ENCODE measurements at places on chromosomes 1 and 21.

DNA sequence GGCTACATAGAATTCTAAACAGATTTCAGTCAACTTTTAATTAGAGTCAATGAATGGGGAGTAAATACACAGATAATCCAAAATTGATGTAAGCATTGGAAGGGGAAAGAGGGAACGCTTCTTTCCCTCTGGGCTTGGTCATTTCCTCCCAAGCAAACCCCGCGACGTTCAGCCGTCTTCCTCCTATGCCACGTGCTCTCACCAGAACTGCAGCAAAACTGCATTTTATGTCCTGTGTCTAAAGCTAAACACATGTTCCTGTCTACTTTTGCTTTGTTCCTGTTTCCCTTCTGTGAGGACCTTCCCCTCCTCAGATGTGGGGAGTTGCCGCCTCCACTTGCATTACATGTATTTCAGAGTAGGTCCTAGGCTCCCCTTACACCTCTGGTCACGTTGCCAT is 27.2 kb downstream of the UTP25 start:
- no peak for DNase-seq

GRCh38 chr1:112265931-112266330 is 130.1 kb upstream of the CTTNBP2NL start:
- DNase-seq, result no peak

- DNase-seq, result no peak
These were observed 1267.0 kb upstream of the NCAM2 start for GRCh38 chr21:19731251-19731650.

- no peak for DNase-seq
These were observed 41.4 kb downstream of the ZMYM1 start for GRCh38 chr1:35120458-35121133.

GRCh38 chr1:231236208-231236591 is 4.8 kb upstream of the GNPAT start:
- no peak for DNase-seq

- DNase-seq, result no peak
These were observed 2.7 kb downstream of the RBM15 start for GRCh38 chr1:110341872-110342331.

GRCh38 chr21:28644762-28645161 is 347.9 kb downstream of the LTN1 start:
- DNase-seq, result peak; percentile 26

DNA sequence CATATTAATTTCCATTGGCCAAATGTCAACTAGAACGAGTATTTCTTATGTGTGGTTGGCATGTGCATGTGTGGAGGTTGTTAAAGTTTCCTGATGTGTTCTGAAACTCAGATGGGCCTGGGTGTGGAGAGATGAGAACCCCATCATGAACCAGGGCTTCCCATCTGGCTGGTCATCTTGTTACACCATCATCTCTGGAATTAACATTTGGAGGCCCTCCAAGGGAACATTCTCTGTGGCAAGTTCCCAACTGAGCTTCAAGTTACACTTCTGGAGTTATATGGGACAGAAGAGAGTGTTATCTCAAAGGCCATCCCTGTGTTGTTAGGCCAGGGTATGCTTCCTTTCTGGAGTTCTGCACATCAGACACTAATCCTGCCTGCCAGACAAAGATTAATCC is 183.6 kb downstream of the TTLL7 start:
- DNase-seq, result no peak

DNA sequence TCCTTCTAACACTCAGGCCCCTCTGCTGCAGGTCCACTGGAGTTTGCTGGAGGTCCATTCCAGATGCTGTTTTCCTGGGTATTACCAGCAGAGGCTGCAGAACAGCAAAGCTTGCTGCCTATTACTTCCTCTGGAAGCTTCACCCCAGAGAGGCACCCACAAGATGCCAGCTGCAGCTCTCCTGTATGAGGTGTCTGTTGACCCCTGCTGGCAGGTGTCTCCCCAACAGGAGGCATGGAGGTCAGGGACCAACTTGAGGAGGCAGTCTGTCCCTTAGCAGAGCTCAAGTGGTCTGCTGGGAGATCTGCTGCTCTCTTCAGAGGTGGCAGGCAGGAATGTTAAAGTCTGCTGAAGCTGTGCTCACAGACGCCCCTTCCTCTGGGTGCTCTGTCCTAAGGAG is 204.8 kb downstream of the FCRL5 start:
- no peak for DNase-seq

DNA sequence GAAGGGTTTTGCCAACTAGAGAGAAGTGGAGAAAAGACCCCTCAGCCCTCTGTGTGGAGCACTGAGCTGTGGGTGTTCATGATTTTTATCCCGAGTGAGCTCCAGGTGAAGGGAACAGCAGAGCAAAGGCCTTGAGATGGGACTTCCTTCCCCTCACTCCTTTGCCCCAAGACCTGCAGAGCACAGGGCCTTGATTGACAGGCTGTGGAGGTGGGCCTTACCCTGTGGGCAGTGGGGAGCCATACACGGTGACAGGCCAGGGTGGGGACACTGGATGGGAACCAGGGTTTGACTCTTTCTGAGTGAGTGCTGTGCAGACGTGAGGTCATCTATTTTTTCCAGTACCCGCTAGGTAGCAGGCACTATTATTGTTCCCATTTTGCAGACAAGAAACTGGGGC is 10.5 kb downstream of the KCNQ4 start:
- DNase-seq, result no peak

DNA sequence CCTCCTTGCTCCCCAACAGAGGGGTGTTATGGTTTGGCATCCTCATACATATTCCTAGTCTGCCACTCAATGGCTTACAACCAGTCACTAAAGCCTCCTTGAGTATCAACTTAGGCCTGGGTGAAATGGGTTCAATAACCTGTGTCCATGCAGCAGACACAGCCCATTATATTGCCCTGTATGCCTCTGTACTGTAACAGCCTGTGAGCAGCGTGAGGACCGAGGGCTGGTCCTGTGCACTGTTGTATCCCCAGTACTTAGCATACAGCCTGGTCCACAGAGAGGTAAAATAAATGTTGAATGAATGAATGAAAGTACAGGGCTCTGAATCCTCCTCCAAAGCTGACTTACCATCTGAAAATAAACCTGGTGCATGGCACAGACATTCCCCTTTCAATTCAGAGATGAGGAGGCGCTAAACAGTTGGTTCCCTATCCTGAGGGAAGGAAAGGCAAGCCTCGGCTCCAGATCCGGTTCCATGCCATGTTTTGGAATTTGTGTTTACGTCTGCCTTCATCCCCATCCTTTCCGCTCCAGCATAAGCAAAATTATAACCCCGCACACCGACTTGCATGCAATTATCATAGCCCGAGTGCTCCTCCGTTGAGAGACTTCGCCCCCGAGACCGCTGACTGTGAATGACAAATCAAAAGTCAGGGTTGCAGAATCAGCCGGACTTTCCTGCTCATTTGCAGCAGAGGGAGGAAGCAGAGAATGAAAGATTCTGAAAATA is 45.0 kb upstream of the DNAJC6 start:
- peak; percentile 46 for DNase-seq

DNA sequence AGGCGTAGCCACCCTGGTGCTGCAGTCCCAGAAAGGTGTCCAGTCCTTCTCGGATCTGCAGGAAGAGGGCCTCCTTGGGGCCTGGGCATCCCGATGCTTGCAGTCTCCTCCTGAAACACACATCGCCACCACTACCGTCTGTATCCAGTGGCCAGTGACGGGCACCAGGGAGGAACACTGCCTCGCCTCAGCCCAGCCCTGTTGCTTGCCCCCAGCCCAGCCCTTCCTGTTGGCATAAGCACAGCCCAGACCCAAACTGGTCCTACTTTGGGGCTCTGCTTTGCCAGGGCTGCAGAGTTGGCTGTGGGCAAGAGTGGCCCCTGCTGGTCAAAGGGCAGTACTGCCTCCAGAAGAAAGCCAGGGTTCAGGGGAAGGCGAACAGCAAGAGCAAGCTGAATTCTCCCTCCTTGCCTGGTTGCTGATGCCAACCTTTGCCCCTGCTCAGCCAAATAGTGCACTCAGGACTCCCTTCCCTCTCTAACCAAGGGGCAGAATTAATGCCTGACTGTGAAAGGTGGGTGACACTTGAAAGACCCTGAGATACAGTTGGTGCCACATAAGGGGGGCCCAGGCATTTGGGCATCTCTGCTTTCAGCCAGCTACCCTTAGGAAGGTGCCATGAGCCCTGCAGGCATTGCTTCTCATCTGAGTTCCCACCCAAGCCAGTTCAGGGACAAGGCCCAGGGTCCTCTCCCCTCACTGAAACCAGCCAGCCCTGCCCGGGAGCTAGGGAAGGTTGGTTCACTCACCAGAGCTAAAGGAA is 11.1 kb upstream of the ARHGEF2 start:
- peak; percentile 42 for DNase-seq

DNA sequence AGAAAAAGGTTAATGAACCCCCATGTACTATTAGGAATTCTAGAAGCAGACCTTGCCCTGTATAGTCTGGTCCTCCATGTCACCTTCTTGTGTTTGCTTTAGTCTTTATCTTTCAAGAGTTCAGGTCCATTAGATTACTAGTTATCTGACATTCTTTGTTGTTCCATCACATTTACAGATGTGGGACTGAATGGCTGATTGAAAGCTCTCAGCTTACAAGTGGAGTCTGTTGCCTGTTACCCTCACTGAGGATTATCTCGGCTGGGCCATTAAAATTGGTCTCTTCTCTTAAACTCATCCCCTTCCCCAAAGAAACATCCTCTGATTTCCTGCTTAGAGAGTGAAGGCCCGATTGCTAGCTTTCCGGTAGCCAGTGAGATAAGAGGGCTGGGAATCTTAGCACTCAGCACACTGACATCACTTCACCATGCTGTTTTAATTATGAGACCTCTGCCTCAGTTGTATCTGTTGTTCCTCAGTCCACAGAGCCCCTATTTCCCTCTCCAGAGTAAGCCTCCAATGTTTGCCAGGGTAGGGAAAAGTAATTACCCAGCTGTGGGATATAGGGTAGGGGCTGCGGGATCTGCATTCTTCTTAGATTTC is 76.8 kb downstream of the LPGAT1 start:
- DNase-seq, result no peak

DNA sequence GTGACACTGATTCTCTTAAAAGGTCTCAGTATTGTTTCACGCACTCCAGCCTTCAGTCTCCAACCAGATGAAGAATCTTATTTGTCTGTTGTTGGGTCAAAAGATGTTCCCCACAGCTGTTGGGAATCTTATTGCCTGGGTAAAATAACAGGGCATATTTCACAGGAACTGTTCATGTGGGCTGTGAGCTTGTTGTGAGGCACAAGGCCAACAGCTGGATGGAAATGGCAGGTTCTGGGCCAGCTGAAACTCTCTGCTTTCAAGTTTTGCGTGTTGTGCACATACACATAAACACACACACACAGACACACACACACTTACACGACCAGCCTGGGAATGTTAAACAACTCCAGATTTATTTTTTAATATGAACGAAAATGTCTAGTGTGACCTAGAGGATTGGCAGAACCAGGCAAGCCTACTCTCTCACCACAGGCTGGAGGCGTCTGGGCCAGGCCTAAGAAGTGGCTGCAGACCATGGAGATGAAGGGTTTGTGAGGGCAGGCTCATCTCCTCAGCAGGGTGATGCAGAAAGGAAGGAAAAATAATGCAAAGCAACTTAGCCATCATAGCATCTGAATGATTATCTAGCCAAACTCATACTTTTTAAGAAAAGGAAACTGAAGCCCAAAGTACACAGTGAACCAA is 357.0 kb downstream of the TTLL7 start:
- DNase-seq, result no peak

GRCh38 chr1:81876901-81877733 is 76.4 kb downstream of the ADGRL2 start:
- DNase-seq, result no peak

GRCh38 chr1:147837964-147838292 is 64.7 kb upstream of the GJA8 start:
- no peak for DNase-seq

GRCh38 chr1:108572182-108572581 is 12.3 kb downstream of the EEIG2 start:
- no peak for DNase-seq

DNA sequence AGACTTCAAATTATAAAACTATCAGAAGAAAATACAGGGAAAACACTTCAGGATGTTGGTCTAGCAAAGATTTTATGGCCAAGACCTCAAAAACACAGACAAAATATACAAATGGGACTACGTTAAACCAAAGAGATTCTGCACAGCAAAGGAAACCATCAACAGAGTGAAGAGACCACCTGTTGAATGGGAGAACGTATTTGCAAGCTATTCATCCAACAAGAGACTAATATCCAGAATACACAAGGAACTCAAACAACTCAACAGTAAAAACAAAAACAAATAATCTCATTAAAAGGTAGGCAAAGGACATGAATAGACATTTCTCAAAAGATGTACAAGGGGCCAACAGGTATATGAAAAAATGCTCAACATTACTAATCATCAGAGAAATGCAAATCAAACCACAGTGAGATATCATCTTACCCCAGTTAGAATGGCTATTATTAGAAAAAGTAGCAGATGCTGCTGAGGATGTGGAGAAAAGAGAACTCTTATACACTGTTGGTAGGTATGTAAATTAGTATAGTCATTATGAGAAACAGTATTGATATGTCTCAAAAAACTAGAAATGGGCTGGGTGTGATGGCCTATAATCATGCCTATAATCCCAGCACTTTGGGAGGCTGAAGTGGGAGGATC is 112.6 kb downstream of the LRIG2 start:
- DNase-seq, result no peak

DNA sequence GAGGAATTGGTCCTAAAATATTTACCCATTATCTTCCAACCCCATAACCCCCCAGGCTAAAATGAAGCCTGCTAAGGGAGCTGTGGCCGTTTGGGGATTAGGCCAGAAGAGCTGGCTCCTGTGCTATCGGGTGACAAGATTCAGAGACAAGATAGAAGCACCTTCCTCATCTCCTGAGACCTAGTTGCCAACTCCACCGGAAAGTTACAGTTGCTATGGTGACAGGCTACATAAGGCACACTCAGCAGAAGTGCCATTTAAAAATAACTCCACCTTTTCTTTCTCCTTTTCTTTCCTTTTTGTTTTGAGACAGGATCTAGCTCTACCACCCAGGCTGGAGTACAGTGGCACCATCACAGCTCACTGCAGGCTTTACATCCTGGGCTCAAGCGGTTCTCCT is 43.6 kb upstream of the ROR1 start:
- no peak for DNase-seq

DNA sequence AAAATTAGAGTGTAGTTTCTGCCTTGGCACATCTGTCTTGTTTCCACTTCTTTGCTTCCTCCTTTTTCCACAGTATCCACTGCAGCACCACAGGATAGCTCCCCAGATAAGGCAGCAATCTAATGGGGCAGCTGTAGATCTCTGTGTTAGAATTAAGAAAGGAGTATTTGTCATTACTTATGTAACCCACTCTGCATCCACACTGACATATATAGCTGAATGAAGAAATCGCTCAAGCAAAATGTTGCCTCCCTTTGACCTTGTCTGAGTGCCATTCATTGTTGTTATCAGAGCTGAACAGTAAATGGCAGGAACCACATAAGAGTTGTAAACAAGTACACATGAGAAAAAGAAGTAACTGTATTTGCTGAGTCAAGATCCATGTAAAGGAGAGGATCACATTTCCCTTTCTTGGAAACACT is 45.9 kb upstream of the DPH5 start:
- no peak for DNase-seq

Measured in amniotic stem cell (primary cell).